ENCODE measurements at places on chromosomes 1 and 21.
A peak's percentile ranks its signal among the peaks of the same experiment; 100 is the strongest.

DNA sequence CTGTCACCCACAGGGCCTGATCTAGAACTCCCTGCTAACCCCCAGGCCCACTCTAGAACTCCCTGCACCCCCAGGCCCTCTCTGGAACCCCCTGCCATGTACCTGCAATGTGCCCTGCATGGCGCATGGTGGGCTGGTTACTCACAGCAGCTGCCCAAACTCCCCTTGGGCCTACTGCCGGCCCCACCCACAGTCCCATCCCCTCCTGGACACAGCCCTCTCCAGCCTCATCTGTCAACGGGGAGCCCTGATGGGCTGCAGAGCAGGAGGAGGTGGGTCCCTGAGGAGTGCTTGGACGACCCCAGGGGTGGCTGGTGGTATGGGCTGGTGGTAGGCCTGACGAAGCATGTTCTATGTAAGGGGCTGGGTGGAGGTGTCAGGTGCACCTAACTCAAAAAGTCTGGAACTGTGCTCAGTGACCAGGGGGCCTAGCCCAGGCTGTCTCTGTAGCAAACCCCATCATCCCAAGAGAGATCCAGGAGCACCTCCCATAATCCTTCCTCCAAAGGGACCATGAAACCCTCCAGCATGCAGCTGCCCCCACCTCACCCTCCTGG is 19.0 kb upstream of the PRSS38 start:
- no peak for DNase-seq

DNA sequence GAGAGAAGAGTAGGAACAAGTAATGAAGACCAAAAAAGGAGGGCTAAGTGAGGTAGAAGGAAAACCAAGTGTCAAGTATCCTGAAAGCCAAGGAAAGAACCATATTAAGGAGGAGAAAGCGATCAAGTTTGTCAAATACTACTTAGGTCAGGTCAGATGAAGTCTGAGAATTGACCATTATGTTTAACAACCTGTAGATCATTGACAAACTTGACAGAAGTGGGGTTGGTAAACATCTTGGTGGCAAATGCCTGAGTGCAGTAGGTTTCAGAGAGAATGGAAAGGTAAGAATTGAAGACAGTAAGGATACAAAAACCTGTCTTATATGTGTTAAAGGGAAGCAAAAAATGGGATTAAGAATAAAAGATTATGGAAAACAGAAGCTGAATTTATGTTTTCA is 3.7 kb upstream of the CHIA start:
- DNase-seq = no peak

- DNase-seq = no peak
Observed at GRCh38 chr1:97814121-97814520, 106.7 kb downstream of the DPYD start.

- DNase-seq = no peak
Observed at GRCh38 chr1:118960026-118960561, 28.0 kb downstream of the TBX15 start.

GRCh38 chr1:234047123-234047522 is 142.6 kb downstream of the SLC35F3 start:
- DNase-seq = no peak

DNA sequence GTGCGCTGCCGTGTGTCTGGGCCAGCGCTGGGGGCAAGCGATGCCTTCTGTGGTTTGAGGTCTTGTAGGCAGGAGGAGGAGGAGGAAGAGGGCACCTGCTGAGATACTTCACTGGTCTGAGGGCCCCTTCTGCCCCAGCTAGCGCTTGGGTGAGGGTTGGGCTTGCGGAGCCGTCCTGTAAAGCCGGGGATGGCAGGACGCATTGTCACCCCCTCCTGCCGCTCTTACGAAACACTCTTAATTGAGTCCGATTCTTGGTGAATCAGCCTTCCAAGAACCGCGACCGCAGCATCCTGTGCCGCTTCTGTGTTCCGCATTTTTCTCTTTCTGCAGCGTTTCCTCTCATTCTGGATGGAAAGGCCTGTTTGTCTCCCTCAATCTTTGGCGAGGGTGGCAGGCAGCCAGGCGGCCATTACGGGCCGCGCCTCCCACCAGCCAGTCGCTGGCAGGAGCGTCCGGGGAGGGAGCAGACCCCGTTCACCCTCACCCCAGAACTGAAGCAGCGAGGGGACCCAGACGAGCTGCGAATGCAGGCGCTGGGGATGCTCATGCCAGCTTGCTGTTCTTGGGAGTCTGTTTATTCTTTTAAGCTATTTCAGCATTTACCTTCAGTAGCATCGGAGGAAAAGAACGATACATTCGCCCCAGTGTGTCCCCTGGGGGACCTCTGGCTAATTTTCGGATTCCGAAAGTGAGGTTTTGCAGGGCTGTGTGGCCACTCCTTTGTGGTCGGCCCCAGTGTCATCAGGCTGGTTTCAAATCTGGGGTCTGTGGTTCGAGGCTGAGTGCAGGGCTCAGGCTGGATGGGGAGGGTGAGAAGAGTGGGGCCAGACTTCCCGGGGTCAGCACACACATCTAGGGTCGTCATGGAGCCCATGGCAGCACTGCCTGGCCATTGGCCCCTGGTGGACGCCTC is 62.7 kb downstream of the SKI start:
- DNase-seq = peak; percentile 55

DNA sequence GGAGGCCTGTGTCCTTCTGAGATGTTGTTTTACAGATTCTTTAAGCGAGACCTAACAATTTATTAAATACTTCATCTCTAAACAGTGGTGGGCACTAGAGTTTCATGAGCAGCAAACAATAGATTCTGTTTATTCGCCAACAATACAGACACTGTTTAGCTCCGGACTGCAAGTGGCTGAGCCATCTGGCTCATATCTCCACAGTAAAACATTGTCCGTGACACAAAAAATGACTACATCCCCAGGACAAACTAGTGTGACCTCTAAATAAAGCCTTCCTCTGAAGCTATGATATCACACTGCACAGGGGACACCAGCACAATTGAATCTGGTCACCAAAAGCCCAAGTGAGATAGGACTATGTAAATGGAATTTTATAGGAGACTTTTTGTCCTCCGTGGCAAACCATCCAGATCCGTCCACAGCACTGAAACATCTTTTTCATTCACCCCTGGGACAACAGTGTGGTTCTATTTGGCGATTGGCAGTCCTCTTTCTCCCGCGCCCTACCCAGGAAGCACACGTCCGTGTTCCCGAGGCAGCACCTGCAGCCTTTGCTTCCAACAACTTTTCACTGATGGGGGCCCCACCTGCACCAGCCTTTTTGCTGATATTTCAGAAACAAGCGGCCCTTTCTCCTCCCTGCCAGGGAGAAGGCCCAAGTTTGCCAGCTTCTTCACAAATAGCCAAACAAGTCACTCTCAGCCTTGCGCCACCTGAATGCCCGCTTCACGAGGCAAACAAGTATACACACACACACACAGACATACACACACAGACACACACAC is 47.4 kb downstream of the OLIG1 start:
- DNase-seq = no peak

Measured in activated T-cell treated with anti-CD3 and anti-CD28 coated beads for 1 hour (primary cell).